ENCODE measurements at places on chromosomes 2 and 18.

- DNase-seq: no peak
Measured at GRCh38 chr18:13376841-13377351, 158.3 kb downstream of the LDLRAD4 start.

DNA sequence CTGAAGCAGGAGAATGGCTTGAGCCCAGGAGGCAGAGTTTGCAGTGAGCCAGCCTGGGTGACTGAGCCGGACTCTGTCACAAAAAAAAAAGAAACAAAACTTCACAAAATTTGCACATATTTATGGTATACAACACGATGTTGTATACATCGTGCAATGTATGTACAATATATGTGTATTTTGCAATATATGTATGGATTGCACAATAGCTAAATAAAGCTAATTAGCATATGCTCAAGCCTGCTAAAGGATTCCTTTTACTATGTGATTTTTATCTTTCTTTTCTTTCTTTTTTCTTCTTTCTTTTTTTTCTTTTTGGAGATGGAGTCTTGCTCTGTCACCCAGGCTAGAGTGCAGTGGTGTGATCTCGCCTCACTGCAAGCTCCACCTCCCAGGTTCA is 368.0 kb upstream of the FAM98A start:
- DNase-seq: no peak

DNA sequence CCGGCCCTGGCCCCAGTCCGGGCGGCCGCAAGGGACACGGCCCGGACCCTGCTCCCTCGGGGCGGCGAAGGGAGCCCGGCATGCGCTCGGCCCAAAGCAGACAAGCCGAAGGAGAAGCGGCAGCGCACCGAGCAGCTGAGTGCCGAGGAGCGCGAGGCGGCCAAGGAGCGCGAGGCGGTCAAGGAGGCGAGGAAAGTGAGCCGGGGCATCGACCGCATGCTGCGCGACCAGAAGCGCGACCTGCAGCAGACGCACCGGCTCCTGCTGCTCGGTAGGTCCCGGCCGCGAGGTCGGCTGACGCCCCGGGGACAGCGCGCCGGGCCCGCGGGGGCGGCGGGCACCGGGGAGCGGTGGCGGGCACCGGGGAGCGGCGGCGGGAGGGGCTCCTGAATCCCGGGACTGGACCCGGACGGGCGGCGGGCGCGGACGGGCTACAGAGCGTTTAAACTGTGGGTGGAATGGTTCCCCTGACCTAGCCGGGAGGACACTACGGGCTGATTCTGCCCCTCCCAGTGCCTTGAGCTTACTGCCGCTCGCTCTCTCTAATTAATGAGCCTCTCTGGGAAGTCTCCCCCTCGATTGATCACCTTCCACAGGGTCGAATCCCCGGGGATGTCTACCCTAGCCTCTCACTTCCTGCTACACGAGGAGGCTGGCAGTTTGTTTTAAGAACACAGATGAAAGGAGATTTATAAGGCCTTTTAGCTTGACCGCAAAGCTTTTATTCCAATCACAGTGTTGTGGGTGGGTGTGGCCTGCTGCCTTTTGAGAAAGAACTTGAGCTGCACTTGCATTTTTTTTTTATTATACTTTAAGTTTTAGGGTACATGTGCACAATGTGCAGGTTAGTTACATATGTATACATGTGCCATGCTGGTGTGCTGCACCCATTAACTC is 853 bp downstream of the GNAL start:
- DNase-seq: no peak

DNA sequence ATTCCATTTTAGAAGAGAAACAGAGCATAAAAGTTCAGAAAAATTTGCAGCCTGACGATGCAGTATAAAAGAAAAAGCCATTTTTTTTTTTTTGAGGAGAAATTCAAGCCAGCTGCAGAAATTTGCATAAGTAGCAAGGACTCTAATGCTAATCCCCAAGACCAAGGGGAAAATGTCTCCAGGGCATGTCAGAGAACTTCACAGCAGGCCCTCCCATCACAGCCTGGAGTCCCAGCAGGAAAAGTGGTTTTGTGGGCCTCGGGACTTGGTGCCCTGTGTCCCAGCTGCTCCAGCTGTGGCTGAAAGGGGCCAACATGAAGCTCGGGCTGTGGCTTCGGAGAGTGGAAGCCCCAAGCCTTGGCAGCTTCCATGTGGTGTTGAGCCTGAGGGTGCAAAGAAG is 325.3 kb upstream of the HNMT start:
- no peak for DNase-seq

DNA sequence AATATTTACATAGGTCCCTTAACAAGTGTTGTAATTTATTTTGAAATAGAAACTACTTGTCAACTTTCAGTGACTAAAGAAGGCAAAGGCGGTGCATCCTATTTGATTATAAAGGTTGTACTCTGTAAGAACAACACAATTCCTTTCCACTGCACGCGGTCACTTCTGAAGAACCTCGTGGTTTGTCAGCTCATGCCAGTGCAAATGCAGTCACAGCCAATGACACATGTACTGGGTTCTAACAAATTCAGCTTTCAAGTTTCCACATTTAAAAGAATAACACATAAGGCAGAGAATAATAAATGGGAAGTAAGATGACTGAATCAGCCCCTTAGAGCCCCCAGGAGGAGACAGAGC is 39.7 kb downstream of the CYB5A start:
- DNase-seq: no peak

GRCh38 chr2:64738026-64738425 is 84.3 kb upstream of the SERTAD2 start:
- no peak for DNase-seq

DNA sequence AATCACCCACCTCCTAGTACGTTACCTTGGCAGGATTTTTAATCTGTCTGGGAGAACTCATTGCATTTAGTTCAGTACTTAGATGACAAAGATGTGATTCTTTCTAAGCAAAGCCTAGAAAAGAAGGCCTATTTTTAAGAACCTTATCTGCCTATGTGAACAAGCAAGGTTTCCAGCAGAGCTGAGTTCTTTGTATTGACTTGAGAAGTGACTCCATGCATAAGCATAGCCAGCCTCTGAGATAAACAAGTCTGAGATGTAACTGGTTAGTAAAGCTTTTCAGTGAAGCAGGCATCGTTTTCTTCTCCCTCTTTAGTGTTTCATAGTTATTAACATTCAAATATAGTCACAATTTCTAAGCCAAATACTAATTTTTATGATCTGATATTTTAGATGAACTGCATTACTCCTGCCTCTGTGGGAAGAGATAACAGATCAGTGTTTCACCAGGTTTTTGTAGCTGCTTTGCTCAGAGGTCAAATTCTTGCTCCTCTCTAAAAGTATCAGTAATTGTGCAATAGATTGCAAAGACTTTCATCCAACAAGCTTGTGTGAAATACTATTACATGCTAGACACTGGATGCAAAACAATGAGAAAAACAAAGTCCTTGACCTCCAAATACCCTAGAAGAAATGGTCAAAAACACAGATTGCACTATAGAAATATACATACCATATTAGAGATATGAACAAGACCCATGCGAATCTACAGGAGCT is 107.8 kb downstream of the MBD2 start:
- no peak for DNase-seq

DNA sequence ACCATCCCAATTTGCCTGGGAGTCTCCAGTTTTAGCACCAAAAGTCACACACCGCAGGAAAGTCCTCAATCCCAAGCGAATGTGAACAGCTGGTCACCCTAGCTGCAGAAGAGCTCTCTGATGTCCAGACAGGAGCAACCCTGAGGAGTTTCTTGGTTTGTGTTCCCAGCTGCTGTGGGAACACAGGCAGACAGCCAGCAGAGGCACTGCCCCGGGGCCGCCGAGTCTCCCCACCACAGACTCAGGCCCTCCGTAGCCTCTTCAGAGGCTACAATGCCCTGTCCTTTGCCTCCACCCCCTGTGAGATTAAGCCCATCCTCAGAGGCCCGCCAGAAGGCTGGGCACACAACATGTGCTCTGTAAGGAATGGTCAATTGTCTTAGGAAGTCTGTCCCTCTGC is 111.5 kb downstream of the TTC32 start:
- DNase-seq: no peak

GRCh38 chr2:200171731-200172482 is 134.6 kb upstream of the SPATS2L start:
- DNase-seq: no peak

DNA sequence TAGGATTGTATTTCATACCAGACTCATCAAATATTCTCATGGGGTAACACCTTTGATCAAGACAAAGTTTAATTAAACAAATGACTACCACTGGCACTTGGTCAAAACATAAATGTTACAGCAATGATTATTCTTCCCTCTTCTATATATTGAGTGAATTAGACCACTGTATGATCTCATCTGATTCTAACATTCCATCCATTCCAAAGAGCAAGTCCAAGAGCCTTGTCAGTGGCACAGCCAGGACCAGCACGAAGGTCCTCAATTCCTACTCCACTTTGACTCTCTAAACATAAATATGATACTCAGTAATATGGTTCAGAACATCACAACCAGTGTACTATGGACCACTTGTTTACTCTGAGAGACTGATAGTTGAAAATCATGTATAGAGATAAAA is 86.4 kb downstream of the AP1S3 start:
- no peak for DNase-seq

- DNase-seq: no peak
Measured at GRCh38 chr2:204234879-204235278, 298.3 kb downstream of the ICOS start.

- DNase-seq: no peak
Measured at GRCh38 chr18:42436222-42436765, 481.3 kb downstream of the PIK3C3 start.

GRCh38 chr2:231293163-231293562 is 94.7 kb downstream of the ARMC9 start:
- no peak for DNase-seq

GRCh38 chr2:219406861-219407230 is 11.3 kb upstream of the DES start:
- DNase-seq: peak; percentile 90

DNA sequence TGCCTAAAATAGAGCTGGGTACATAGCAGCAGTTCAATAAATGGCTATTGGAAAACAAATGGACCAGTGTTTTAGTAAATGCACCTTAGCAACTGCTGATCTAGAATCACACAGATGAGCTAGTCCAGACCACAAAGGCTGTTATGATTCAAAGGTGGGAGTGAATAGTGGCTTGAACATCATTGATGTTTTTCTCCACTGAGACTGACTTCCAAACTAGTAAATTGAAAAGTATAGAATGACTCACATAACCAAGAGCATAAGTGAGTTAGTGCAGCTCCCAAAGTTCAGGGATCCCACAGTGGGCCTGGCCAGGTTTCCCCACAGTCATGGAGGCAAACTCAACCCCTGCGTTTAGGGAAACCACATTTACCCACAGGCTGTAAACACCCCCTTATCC is 106.7 kb upstream of the YPEL5 start:
- no peak for DNase-seq

DNA sequence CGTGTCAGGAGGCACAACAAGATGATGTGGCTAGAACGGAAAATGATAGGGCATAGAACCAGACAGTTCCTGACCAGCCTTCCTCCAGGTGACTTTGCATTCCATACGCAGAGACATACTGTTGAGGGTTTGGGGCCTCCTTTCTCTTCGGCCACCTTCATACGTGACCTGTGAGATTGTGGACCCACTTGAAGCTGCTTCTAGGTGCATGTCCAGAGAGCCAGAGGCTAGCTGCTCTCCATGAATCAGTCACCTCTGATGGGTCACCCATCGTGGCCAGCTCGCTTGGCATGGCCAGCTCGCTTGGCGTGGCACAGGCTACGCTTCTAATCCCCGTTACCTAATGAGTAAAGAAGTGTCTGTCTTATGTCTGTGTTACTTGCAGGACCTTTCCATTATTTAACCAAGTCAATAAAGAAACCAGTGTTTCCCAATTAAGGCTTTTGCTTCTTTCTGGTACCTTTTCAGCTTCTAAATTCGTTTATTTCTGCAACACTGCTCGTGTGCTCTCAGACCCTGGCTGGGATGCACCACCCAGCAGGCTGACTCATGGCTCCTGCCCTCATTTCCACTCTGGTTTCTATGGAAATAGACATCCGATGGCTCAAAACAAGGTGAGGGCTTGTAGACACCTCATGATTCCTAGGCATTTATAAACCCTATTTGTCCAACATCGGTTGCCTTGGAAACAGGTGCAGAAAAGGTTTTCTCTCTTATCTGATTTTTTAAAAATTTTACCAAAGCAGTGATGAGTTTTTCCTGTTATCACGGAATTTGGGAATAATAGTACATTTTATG is 86.7 kb upstream of the B3GNT7 start:
- no peak for DNase-seq

GRCh38 chr2:127811397-127812321 is 688 bp upstream of the WDR33 start:
- DNase-seq: no peak

DNA sequence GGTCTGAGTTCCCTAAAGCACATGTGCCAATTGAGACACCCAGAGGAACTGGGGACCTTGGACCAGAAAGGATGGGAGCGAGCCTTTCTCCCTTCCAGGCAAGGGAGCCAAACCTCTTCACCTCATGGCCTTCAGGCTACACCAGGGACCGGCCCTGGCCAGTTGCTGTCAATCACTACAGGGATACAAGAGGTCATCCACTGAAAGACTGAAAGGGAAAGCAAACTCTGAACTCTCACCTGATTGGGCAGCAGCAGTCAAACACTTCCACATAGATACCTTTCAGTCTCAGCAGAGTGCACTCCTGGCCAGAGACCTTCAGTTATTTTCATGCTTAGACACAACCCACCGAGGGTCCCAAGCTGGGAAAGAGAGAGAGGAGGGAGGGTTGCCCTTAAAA is 1956.0 kb upstream of the LRRTM1 start:
- no peak for DNase-seq

DNA sequence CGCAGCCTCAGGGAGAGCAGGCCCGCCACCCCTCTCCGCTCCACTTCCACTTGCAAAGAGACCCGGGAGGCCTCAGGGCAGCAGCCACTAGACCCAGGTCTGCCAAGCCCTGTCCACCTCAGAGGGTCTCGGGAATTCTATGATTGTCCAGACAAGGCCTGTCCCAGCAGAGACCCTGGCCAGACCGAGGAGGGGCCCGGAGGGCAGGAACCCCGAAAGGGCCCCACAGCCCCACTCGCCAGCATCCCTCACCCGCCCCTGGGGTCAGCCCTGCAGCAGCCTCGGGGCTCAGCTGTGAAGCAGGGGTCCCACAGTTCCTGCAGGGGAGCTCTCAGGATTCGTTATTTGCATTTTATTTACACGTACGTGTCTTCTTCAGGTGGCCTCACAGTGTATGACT is 269.5 kb downstream of the EIPR1 start:
- no peak for DNase-seq

GRCh38 chr2:226738191-226738820 is 61.3 kb downstream of the IRS1 start:
- no peak for DNase-seq

GRCh38 chr18:9333441-9334328 is 888 bp upstream of the TWSG1 start:
- no peak for DNase-seq
